ENCODE measurements at places on chromosomes 3 and 15.

- DNase-seq, result no peak
Observed at GRCh38 chr3:111936967-111937366, 41.9 kb upstream of the ABHD10 start.

DNA sequence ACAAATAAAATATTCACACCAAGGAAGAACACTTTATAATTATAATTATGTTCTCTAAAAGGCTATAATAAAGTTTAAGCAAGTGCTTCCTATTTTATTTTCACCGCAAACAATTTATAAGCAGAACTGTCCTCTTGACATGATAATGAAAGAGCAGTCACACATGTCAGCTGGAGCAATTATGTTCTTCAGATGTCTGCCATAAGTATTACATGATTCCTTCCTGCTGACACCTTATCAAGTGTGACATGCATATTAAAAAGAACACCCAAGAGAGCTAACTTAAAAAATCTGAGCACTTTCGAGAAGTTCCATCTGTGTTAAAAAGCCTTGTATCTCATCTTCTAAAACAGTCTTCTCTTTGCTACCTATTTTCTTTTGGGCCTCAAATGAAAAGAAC is 249.5 kb downstream of the SQOR start:
- no peak for DNase-seq

DNA sequence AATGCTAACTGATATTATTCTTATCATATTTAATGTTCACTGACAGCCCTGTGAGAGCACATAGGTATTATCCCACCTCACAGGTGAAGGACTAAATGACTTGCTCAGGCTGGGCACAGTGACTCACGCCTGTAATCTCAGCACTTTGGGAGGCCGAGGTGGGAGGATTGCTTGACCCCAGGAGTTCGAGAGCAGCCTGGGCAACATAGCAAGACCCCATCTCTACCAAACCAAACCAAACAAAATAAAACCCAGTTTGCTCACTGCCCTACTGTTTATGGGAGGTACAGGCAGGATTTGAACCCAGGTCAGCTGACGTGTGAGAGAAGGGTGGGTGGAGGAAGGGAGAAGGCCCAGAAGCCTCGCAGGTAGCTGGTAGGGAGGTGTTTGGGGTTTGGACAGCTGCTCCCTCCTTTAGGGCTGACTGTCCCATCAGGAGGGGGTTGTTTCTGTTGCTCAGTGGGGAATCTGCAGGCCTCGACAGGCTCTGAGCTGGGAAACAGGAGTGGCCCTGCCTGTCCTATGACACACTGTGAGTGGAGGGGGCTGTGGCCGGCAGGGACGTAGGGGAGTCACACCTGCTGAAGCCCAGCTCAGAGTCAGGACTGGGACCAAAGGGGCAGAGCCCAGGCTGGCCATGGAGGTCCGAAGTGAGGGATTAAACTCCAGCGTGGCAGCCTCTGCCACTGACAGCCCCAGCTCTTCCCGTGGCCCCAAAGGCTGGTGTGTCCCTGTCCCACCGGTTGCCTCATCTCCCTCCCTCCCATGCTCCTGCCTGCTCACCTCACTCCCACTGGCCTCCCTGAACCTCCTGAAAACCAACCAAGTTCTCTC is 25.3 kb downstream of the BHLHE40 start:
- peak; percentile 22 for DNase-seq

- peak; percentile 84 for DNase-seq
Observed at GRCh38 chr3:172511783-172512762, 11.2 kb downstream of the TNFSF10 start.

DNA sequence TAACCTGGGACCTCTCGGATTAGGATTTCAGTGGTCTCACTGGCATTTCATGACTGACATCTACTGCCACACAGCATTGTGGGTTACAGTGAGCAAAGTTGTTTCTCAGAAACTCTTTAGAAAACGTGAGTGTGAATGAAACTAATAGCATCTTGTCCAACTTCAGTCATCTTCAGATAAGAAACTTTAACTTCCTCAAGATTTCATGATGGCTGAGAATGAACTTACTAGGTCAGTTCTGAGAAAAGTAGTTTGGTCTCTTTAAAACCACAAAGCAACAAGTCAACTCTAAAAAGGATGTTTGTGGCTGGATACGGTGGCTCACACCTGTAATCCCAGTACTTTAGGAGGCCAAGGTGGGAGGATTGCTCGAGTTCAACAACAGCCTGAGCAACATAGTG is 14.2 kb upstream of the HOMER2 start:
- DNase-seq, result peak; percentile 39

- no peak for DNase-seq
Observed at GRCh38 chr3:105963161-105963560, 94.3 kb upstream of the CBLB start.

- no peak for DNase-seq
Observed at GRCh38 chr3:95474338-95474737, 1340.1 kb upstream of the EPHA6 start.

- DNase-seq, result no peak
Observed at GRCh38 chr3:32963871-32964270, 12.4 kb downstream of the CCR4 start.

DNA sequence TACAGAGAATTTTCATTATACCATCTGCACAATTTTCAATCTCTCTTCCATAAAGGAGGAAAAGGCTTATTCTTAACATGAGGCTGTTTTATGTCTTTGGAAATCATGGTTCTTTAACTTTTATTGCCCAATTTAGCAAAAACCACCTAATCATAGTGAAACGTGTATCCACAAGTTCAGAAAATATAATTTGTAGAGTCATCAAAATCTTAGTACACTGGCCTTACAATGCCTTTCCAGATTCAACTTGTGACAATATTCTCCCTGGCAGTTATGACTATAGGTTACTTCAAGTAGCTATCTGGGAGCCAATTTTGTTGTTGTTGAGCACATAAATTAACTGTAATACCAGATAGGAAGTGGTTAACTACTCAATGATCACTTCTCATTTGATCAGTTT is 10.9 kb downstream of the BNIP2 start:
- DNase-seq, result no peak

DNA sequence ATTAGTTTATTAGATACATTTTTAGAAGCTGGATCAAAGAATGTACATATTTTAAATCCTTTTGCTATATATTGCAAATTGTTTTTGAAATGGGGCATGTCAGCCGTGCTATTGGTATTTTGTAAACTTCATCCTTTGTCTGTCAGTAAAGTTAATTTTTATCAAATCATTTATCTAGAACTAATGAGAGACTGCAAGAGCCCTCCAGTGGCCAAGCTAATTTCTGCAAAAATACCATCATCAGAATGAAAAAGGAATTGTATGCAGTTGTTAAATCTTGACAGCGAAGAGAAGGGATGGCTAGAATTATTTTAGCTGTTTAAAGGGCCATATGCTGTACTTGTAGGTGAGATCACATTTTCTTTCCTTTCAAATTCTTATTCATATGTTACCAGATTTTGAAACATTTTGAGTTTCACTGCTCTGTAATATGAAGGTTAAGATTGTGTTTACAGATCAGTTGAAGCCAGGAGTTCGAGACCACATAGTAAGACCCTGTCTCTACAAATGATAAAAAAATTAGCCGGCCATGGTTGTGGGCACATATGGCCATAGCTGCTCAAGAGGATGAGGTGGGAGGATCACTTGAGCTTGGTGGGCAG is 8.1 kb upstream of the CLDN11 start:
- no peak for DNase-seq

DNA sequence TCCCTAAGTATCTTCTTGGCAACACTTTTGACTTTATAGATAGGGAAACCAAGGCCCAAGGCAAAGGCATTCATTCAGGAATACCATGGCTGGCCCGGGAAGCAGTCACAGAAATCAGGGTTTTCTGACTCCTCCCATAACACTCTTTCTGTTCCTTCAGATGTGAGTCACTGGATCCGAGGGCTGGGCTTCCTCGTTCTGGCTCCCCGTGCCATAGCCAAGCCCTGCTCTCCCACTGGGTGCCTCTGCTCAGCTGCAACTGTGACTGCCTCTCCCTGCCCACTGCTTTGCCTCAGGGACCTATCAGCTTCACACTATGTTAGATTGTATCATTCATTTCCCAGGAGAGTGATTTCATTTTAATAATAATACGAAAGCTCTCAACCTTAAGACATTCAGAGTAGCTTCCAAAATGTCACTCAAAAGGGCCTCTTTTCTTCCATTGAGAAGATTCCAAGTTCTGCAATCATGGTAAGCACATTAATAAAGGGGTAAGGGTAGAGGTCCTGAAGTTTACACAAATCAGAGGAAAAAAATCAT is 50.2 kb downstream of the GABRB3 start:
- no peak for DNase-seq

GRCh38 chr3:196652961-196653795 is 13.7 kb downstream of the NRROS start:
- DNase-seq, result no peak

DNA sequence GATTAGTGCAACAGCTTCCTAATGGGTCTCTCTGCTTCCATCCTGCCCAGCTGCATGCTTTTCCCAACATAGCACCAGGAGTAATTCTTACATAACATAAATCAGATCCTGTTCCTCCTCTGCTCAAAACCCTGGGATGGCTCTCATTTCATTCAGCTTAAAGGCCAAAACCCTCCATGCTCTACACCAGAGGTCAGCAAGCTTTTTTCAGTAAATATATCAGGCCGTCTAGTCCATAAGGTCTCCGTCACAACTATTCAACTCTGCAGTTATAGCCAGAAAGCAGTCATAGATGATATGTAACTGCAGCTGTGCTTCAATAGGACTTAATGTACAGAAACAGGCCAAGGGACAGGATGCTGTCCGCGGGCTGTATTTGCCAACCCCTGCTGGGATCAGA is 202.8 kb upstream of the UBE2E2 start:
- DNase-seq, result no peak

DNA sequence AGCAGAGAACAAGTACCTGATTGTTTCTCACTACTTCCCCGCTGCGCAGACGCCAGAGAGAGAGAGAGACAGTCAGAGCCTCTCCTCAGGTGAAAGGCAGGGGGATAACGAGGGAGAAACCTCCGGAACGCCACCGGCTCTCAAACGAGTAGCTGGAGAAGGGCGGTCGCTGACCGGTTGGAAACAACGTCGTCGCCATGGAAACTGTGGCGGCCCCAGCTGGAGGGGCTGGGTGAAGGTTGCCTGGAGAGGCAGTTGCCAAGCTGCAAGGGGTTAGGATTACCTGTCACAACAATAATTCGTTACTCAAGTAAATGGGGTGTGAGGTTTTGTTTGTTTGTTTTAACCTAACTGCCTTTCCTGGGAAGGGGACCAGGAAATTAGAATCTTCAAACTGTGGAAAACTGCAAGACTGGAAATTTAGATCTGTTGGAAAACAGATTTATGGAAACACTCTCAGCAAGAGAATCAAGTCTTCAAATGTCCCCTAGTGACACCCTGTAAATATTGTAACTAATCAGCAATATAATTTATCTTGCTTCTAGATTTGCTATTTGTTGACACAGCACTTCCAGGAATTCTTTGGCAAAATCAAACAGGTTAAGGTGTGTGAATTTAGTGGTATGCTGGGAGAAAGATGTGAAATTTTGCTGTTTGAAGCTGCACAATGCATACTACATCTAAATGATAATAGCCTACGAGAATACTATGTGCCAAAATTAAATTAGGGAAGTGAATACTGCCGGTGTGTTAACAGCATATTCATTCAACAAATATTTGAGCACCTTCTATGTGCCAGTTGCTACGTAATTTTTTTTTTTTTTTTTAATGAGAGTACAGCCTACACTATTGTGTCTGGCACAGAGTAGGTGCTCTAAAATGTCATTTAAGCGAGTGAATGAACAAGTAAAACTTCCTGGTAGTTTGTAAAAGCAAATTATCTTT is at the start of gene DNAH12:
Gene DNAH12, minus strand, starts transcription at position 164 of the 945 bp plus-strand sequence. CDS start 1,474 bp downstream, outside the sequence.
- DNase-seq, result peak; percentile 36

GRCh38 chr3:157201648-157202278 is 41.8 kb upstream of the CCNL1 start:
- DNase-seq, result no peak

DNA sequence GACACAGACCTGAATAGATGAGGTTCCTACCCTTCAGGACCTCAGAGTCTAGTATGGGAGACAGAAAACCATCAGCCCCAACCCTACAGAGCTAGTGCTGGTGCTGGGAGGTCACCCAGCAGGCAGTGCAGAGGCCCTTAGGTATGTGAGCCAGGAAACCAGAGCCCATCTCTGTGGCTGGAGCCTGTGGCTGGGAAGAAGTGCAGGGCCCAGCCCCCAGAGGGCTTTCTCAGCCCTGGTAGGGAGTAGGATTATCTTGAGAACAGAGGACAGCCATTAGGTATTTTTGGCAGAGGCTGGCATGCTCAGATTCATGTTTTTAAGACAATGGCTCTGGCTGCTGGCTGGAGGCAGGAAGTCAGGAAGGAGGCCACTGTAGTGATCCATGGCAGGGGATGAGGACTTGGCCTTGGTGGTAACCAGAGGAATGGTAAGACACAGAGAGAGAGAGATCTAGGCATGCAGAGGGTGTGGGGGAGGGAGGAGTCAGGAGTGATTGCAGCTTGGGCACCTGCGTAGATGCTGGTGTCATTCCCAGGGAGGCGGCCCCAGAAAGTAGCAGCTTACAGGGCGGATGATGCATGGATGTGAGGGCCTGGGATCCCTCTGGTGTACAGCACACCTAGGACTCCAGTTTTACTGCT is 220.9 kb upstream of the EIF1B start:
- DNase-seq, result no peak

DNA sequence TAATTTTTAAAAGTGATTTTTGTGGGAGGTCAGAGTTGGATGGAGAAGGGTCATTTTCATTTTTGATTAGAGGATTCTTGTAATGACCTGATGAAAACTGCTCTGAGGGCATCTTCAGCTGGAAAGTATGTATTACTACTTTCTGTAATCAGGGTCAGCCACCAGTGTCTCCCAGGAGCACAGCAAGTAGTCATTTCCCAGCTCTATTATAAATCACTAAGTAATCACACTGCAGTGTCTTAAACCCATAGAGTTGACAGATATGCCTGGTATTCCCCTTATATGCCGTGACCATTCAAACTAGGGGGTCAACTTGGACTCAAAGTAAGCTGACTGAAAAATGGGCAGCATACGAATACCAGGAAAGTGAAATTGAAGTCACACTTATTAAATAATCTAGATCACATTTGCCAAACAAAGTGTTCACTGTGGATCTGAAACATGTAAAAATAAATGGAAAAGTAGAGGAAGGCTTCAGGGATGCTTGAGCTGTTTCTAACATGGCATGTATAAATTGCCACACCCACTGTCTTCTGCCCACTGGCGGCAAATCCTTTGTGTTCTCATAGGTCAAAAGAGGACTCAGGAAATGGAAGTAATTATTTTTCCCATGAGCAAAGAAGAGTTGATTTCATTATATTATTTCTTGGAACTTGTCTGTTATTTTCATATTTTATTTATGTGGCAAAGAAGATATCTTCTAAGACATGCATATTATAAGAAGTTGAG is 105.7 kb downstream of the MBNL1 start:
- no peak for DNase-seq

GRCh38 chr3:186933816-186934215 is 3.5 kb downstream of the ST6GAL1 start:
- no peak for DNase-seq
